ENCODE measurements at places on chromosomes 7 and 10.

- DNase-seq, result no peak
Measured at GRCh38 chr7:81574723-81575326, 195.0 kb downstream of the HGF start.

GRCh38 chr10:8543361-8544056 lies 489.0 kb downstream of the GATA3 start:
- no peak for DNase-seq

GRCh38 chr7:143117395-143117794 lies 14.5 kb upstream of the PIP start:
- DNase-seq, result no peak

DNA sequence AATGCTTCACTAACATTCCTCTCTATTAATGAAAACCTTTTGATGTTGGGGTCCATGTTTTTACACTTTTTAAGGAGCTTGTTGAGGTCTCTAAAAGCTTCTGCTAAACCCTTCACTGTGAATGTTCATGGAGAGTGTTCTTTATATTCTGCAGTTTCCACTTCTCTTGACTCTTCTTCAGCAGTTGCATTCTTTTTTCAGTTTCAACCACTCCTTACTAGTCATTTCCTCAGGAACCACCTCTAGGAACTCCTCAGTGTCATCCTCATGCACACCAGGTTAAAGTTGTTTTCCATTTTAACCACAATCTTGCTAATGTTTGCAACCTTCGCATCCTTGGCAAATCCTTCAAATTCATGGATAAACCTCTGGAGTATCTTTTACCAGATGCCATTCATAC lies 821.6 kb downstream of the ANKRD7 start:
- no peak for DNase-seq

GRCh38 chr10:84552478-84552877 lies 224.1 kb downstream of the CCSER2 start:
- no peak for DNase-seq

- DNase-seq, result no peak
Measured at GRCh38 chr10:79498291-79498829, 14.0 kb upstream of the EIF5AL1 start.

DNA sequence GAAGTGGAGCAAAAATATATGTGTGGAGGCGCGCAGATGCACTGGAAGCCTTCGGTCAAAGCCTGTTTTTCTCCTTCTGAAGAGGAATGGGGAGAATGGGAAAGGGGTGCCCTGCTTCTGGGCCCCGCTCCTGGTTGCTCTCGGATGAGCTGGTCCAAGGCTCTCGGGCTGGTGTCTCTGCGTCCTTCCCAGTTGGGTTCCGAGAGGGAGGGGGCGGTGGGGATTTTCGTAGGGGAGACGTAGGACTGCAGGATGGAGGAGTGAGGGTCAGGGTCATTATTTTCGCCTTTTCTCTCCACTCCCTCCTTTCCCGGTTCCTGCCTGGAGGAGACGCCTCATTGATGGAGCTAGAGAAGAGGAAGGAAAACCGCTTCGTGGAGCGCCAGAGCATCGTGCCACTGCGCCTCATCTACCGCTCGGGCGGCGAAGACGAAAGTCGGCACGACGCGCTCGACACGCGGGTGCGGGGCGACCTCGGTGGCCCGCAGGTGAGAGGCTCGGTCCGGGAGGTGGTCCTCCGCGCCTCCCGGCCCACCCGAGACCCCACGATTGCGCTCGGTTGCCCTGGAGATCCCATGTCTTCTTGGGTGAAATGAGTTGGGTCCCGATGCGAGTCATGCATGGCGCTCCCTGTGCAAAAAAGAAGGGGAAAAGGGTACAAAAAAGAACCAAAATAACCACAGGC lies 790 bp downstream of the ADAM22 start:
- DNase-seq, result no peak

GRCh38 chr10:75187961-75188426 lies 22.6 kb upstream of the VDAC2 start:
- peak; percentile 13 for DNase-seq

- DNase-seq, result no peak
Measured at GRCh38 chr10:131775833-131776232, 125.0 kb upstream of the PPP2R2D start.

GRCh38 chr7:131338173-131338572 lies 10.5 kb downstream of the MKLN1 start:
- DNase-seq, result no peak

GRCh38 chr7:77626586-77627308 lies 69.5 kb upstream of the RSBN1L start:
- no peak for DNase-seq

DNA sequence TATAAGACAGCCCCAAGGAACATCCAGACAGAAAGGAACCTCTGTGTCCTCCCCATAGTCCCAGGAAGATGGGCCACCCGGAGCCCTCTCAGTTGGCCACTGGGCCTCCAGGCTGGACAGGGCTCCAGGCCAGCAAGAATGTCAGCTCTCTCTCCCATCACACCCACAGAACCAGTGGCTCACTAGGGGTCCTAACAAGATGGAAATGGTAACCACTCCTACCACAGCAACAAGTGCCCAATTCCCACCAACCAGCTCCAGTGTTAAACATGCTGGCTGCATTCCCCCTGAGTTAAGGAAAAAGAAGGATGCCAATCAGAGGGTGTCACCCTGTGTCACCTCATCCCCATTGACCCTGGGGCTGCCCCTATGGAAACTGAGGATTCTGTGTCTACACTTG lies 333.0 kb downstream of the GRID1 start:
- no peak for DNase-seq

- no peak for DNase-seq
Measured at GRCh38 chr7:107070710-107071109, 26.2 kb downstream of the PRKAR2B start.

DNA sequence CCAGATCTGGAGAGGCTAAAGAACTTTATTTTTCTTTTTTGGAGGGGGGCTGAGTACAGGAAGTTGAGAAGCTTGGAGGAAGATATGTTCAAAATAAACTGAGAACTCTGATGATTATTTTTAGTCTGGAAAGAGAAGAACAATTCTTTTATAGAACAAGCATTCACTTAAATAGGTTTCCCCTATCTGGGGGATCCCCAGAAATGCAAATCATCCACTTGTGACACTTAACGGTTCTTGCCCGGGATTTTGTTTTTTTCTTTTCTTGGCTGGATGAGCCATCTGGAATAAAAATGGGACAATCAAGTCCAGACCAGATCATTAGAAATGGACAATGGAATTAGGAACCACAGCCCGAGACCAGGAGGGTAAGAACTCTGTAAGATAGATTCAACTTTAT lies 95.9 kb upstream of the EGR2 start:
- DNase-seq, result no peak

DNA sequence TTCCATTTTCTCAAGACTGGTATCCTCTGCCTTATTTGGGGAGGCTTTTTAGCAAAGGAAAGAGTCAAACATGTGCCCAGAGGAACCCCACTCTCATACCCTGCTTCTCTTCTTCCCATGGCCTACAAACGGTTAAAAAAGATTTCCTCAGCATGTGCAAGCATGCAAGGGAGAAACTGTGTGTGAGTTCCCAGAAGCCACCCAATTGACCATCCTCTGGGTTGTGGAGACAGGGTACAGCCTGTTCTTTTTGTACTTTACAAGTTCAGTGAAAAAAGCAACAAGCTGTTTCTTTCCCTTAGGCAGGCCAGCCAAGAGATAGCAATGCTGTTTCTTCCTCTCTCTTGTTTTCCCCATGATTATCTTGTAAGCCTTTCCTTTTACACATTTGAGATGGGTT lies 68.8 kb upstream of the MTPN start:
- no peak for DNase-seq

GRCh38 chr10:77865580-77866324 lies 60.8 kb downstream of the DLG5 start:
- DNase-seq, result no peak

DNA sequence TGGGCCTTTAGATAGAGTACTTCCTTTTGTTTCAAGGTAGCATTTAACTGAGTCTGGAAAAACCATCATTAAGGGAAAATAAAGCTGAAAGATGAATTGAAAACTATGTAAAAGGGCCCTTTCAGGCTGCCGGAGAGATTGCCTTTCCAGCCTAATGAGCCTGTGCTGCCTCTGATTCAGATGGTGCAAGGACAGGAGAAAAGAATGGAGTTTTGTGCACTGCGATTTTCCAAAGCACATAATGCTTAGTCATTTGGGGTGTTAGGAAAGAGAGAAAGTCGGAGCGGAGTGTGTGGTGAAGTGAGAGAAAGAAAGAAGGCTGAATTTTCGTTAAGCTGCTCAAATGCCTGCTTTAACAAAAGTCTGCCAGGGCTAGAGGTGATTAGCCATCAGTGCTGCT lies 259.7 kb downstream of the PAXIP1 start:
- no peak for DNase-seq

- no peak for DNase-seq
Measured at GRCh38 chr7:91162436-91162835, 101.8 kb upstream of the FZD1 start.

- no peak for DNase-seq
Measured at GRCh38 chr10:99619090-99619800, 994 bp downstream of the SLC25A28 start.

GRCh38 chr7:153370092-153370491 lies 610.5 kb downstream of the ACTR3B start:
- DNase-seq, result no peak

DNA sequence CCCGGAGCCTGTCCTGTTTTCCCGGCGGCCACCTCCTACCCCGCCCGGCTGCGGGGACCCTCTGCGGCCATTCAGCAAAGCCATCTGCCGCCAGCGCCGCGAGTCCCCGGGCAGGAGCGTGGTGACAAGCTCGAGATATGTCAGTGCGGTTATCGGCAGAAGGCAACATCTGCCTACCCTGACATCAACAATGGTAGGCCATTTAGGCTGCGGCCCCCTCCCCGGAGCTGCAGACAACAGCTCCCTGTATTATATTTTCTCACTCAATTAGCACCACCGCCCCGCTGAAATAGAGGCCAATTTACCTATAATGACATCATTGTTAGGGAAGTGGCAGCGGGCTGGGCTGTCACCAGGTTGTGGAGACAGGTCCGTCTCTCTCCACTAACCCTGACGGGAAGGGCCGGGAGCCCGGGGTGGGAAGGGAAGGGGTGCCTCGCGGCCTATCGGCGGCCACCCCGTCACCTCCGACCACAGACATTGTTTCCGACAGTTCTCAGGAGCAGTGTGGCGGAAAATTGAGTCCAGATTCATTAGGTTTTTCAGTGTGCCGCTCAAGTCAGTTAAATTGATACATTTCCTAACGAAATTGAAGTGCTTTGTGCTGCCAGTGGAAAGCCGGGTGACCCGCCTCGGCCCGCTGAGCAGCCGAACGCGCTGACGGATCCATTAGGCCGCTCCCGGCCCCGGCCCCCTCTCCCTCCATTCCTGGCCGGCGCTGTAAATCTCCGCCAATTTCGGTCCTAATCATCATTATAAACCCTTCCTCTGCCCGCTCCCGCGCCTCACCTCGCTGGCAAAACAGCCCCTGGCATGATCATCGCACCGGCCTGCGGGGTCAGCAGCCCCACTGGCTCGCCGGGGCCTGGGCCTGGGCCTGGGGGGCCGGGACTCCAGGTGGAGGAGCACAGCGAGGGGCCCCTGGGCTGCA lies 43.0 kb downstream of the UNCX start:
- no peak for DNase-seq

GRCh38 chr7:74324531-74325209 lies 35.5 kb downstream of the CLIP2 start:
- no peak for DNase-seq

GRCh38 chr7:1720326-1720725 lies 50.2 kb downstream of the ELFN1 start:
- DNase-seq, result no peak

GRCh38 chr7:147279964-147280374 lies 1163.4 kb downstream of the CNTNAP2 start:
- no peak for DNase-seq

GRCh38 chr7:128389618-128390329 lies 20.0 kb downstream of the IMPDH1 start:
- no peak for DNase-seq

- no peak for DNase-seq
Measured at GRCh38 chr7:121020989-121021969, 32.8 kb downstream of the CPED1 start.

DNA sequence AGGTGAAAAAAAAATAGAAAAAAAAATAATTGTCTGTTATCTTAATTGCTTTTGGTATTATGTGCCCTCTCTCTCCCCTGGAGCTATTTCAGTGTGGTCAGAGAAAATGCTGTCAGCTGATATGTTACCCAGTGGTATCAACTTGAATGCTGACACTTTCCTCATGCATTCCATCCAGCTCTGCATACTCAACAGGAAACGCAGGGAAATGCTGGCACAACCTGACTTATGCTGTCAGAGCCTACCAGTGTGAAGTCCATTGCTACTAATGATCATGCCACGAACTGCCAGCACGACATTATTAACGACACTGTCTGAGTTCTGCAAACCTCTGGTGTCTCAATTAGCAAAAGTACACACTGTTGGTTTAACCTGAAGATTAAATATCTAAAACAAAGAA lies 182.8 kb downstream of the ZWINT start:
- DNase-seq, result no peak

GRCh38 chr10:96496281-96496925 lies 17.3 kb downstream of the TLL2 start:
- DNase-seq, result no peak

GRCh38 chr7:54546986-54547314 lies 4.8 kb downstream of the VSTM2A start:
- DNase-seq, result no peak

DNA sequence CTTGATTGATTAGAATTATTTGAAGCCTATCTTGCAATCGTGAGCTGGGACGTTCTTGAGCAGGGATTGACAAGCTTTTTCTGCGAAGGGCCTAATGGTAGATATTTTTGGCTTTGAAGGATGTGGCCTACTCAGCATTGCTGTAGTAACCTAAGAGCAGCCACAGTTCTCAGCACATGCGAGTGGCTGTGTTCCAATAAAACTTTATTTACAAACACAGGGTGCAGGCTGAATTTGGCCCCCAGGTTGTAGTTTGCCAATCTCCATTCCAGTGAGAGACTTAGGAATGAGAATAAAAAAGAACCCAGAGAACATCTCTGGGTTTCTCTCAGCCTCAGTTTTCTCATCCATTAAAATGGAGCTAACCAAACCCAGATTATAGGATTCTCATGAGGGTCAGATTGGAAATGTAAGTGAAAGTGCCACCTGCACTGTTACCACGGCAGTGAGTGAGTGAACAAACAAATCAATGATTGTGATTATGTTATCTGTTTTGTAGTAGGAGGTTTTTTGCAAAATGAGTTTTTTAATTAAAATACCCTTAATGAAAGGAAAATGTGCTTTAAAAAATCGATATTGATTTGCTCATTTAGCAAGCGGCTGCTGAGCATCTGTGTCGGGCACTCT lies 664.0 kb downstream of the SDK1 start:
- DNase-seq, result no peak

GRCh38 chr10:17021656-17022465 lies 107.8 kb downstream of the CUBN start:
- DNase-seq, result no peak

GRCh38 chr10:101183458-101184183 lies 45.6 kb downstream of the LBX1 start:
- DNase-seq, result no peak
